ENCODE measurements at places on chromosomes 4 and X.

DNA sequence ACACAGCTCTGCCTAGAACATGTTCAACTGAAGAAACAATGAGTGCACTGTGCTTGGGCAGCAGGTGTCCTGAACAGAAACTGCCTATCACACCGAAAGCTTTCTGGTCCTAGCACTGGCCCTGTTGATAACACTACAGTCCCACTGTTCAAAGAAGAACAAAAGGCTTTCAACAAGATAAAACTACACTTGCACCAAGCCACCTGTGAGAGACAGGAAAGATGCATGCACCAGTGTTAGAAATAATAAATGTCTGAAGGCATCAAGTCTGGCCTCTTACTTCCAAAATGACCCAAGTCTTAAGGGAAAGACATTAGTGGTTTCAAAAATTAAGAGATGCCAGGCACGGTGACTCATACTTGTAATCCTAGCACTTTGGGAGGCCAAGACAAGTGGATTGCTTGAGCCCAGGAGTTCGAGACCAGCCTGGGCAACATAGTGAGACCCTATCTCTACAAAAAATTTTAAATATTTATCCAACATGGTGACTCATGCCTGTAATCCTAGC is 68.7 kb downstream of the APBB2 start:
- DNase-seq = no peak

GRCh38 chr4:26751838-26752237 is 108.8 kb upstream of the STIM2 start:
- DNase-seq = no peak

DNA sequence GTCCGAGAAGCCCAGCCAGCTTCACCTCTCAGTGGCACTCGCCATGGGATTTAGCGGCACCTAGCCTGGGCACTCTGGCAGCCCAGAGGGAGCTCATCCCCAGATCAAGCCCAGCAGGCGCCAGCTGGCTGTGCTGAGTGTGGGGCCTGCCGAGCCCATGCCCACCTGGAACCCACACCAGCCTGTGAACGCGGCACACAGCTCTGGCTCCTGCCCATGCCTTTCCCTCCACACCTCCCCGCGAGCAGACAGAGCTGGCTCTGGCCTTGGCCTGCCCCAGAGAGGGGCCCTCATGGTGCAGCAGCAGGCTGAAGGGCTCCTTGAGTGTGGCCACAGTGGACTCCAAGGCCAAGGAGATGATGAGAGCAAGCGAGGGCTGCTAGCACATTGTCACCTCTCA is 38.0 kb upstream of the AADAT start:
- DNase-seq = no peak

- DNase-seq = no peak
These were observed 62.3 kb downstream of the CLDN22 start for GRCh38 chr4:183257808-183258207.

- DNase-seq = no peak
These were observed 12.6 kb downstream of the SSR4 start for GRCh38 chrX:153806999-153807575.

GRCh38 chr4:53620956-53621355 is 29.7 kb upstream of the LNX1 start:
- no peak for DNase-seq

Measured in cortex of kidney (tissue), 1 donor.